NCI-H748 treated with DMSO at 0.1 percent for 48 hours (cell line): ENCODE measurements at places on chromosomes 16 and 17.

DNA sequence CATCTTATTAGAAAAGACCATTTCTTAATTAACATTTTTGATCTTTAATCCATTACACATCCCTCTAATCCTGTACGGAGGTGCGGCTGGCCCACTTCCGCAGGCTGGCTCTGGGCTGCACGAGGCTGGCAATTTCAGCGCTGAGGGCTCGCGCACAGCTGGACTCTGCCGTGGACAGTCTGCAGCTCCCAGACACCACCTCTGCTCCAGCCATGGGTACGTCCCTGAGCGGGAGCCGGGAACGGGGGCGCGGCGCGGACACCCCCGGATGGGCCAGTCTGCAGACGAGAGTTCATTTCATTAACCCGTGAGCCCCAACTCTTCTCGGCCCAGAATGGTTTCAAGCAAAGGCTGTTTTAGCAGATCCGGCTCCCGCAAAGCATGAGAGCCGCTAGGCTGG lies 87.9 kb downstream of the ZNF423 start:
- no peak for DNase-seq

GRCh38 chr17:68955181-68955841 lies at the start of gene ABCA8:
ABCA8 (minus strand) TSS chr17:68955392; CDS start chr17:68942034, 13,358 bp downstream.
- DNase-seq = no peak

- no peak for DNase-seq
Observed at GRCh38 chr17:9334536-9335446, 240.8 kb downstream of the STX8 start.

- DNase-seq = no peak
Observed at GRCh38 chr17:10061111-10061845, 137.1 kb downstream of the GAS7 start.

DNA sequence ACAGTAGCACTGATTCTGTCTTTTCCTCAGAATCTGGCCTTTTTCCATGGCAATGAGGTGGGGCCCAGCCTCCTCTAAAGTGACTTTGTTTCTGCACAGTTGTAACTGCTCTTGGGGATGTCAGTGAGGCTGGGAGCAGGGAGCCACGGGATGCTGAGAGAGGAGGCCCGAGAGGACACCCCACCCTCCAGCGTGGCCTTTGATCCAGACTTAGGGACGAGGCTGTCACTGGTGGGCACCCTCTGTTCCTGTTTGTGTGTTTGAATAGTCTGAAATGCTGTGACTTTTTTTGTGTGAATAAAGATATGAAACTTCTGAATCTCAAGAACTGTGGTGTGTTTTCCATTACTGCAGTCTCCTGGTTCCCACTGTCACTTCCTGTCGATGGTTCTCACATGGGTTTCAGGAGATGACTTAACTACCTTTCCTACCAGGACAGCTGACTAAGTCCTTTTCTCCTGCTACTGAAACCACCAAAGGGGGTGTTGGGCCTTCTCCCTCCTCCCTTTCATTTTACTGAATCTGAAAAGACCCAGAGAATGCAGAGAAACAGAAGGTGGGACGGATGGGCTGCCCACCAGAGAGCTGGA lies 18.6 kb downstream of the KCTD2 start:
- DNase-seq = no peak

DNA sequence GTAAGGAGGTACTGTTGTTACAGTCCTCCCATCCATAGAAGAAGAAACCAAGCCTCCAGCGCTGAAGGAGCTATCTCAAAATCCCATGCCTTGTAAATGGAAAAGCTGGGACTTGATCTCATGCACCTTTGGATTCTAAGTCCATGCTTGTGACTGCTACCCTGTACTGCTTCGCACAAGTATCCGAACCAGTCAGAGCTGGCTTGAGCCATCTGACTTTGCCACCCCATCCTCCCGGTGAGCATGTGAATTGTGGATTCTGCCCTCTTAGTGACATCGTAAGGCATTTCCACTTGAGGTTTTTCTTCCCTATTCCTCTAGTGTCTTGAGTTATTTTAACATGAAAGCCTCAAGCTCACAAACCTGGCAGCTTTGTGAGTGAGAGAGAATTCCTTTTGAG lies 15.3 kb downstream of the MYOCD start:
- DNase-seq = no peak

GRCh38 chr17:46144246-46144645 lies 49.0 kb downstream of the KANSL1 start:
- DNase-seq = no peak

GRCh38 chr16:53872248-53873221 lies 168.6 kb downstream of the FTO start:
- no peak for DNase-seq

GRCh38 chr16:4944333-4945281 lies 7.7 kb upstream of the PPL start:
- peak; percentile 44 for DNase-seq

GRCh38 chr17:40107522-40108174 lies 7.3 kb upstream of the NR1D1 start:
- DNase-seq = no peak

DNA sequence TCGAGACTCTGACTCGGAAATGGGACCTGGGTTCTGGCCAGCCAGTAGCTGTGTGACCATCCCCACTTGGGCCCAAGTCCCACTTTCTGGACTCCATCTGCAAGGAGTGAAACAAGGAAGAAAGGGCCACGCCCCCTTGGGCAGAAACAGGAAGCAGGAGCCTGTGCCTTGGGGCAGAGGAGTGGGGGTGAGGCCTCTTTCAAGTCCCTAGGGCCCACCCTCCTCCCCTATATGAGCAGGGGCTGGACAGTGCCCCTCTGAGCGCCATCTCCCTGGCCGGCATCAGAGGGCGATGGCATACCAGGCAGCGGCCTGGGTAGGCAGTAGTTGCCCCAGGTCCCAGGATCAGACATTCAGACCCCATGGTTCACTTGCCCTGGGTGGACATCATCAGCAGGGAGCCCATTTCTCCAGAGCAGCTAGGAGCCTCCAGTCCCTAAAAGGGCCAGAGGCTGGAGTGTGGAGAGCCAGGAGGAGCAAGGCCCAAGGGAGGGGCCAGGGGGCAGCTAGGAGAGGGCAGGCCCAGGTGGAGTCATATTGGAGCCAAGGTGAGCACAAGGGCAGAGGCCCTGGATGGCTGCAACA lies 7.1 kb downstream of the BCAR1 start:
- no peak for DNase-seq

GRCh38 chr17:58232707-58233156 lies 5.7 kb upstream of the LPO start:
- DNase-seq = no peak

DNA sequence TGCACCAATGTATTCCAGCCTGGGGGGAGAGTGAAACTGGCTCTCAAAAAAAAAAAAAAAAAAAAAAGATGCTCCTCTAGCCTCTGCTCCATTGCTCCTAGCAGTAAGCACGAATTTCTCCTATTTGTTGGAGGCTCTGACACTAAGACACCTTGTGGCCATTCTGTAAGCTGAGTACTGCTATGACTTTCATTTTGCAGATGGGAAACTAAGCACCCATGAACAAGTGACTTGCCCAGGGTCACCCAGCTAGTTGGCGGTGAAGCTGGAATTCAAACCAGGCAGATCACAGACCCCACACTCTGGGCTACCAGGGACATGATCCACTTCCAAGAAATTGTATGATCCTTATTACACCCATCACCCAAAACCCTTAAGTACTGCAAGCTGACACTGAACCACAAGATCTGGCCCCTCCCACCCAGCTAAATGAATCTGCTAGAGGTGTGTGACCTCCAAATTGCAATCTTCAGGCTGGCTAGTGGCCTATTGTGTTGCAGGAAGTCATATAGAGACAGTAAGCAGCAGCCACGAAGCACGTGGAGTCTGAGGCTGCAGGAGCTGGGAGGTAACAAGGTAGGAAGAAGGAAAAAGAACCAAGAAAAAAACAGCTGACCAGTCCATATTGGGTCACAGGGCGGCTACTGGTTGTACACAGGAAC lies 209.4 kb downstream of the XYLT1 start:
- DNase-seq = no peak

DNA sequence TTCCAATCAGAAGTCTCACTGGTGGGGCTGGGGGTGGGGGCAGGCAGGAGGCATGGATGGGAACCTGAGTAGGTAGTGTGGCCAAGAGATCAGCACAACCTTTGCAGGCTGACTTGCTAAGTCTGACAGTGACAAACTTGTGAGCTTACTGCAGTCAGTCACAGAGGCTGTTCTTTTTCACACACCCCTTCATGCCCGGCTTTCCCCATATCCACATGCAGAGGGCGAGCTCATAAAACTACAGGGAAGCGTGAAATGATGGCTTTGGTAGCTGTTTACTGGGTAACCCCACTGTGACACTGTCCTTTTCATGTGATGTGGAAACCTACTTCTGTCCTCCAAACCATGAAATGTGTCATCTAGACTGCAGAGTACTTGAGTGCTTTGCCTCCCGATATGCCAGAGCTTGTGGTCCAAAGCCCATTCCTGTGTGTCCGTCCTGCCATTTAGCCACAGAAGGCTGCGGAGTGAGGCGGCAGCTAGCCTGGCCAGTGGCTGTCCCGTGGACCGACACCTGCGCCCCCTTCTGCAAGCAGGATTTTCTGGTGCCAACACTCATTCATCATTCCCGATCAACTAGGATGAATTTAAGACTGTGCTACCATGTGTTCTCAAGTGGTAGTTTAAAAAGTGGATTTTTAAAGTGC lies 9.8 kb downstream of the GEMIN4 start:
- DNase-seq = no peak

DNA sequence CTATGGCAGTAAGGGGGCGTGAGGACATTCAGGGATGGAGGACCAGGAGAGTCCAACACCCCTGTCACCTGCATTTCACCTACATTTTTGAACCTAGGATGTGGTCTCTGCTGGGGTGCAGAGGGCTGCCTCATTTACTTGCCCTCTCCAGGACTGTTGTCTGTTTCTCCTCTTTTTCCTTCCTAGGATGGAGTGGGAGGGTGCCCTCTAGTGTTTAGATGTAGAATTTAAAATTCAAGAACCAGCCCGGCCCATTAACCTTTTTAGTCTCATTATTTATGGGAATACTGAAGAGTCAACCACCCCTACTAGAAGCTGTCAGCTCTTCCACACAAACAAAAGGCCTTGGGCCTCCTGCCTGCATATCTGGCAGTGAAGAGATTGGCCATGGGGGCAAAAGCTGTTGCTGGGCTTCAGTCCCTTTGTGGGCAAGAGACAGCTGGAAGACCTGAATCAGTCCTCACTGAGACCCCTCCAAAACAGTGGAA lies 2.5 kb upstream of the STARD3 start:
- DNase-seq = peak; percentile 18

DNA sequence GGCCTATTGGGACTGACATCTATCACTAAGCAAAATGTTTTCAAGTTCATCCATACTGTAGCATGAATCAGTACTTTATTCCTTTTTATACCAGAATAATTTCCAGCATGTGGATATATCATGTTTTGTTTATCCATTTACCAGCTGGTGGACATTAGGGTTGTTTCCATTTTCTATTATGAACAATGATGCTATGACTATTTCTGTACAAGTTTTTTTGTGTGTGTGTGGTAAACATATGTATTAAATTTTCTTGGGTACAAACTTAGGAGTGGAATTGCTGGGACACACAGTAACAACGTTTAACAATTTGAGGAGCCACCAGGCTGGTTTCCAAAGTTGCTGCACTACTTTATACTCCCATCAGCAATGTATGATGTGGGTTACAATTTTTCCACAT lies 91.0 kb downstream of the USP32 start:
- DNase-seq = no peak

DNA sequence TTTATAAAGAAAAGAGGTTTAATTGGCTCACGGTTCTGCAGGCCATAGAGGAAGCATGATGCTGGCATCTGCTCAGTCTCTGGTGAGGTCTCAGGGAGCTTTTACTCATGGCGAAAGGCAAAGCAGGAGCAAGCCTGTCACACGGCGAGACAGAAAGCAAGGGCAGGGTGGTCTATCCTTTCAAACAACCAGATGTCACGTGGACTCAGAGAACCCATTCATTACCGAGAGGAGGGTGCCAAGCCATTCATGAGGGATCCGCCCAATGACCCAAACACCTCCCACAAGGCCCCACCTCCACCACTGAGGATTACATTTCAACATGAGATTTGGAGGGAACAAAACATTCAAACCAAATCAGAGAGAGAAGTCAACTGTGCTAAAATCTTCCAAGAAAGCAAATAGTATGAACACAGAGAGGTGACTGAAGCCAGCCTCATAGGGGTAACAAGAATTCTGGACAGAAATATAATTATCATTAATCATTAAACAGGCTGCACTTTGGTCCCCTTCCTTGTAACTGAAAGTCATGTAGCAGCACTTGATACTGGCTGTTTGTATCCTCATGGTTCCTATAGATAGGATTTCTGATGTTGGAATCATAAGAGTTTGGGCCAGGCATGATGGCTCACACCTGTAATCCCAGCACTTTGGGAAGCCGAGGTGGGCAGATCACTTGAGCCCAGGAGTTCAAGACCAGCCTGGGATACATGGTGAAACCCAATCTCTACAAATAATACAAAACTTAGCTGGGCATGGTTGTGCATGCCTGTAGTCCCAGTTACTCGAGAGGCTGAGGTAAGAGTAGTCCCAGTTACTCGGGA lies 52.5 kb upstream of the B4GALNT2 start:
- DNase-seq = no peak

GRCh38 chr17:58605986-58606385 lies 85.9 kb downstream of the TEX14 start:
- no peak for DNase-seq

DNA sequence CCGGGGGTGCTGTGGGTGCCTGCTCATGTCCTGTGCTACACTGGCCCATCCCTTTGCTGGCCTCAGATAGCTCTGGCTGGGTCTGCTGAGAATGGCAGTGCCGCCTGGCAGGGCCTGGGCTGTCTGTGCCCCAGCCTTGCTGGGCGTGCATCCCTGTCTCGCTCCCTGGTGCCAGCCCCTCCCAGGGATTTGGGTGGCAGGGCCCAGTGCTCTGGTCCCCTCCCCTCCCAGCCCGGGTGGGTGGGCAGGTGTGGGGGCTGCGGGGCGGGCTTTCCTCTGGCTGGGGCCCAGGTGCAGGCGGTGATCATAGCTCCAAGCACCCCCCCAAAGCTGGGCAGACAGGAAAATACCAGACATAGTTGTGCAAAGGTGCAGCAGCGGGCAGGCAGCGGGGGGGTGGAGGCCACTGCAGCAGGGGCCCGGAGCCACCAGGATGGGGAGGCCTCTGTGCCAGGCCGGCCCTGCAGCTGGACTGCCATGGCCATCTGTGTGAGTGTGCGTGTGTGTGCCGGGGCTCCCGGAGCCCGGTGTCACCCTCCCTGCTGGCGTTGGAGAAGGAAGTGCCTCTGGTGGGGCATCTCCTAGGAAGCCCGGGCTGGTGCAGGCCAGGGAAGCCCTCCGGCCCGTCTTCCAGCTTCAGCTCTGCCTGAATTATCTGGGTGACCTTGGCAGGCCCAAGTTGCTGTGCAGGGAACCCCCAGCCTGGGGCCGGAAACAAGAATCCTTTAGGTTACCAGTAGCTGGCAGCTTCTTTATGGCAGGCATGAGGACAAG lies 7.4 kb downstream of the GLIS2 start:
- no peak for DNase-seq

DNA sequence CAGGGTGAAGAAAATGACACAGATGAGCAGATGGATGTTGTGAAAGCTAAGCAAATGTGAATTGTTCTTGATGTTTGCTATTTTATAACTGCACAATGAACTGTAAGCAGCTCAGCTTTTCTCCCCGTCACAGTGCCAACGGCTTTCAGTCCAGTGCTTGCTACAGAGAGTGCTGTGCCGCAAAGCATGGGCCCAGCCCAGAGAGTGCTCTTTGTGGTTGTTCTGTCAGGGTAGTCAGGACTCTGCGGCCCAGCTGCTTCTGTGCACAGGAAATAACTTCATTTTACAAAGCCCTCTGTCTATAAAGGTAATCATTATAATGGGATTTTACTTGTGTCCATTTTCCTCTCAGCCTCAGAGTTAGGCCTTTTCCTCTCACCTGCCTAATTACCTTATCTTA lies 39.1 kb downstream of the CDRT15 start:
- DNase-seq = no peak

- no peak for DNase-seq
Observed at GRCh38 chr17:63558441-63558840, 8.2 kb downstream of the DCAF7 start.

- no peak for DNase-seq
Observed at GRCh38 chr17:17767154-17767869, 69.5 kb downstream of the SREBF1 start.
